Pancreas (tissue), 10 donors: ENCODE measurements at places on chromosomes 1 and 21. TPM values are rescaled to one million over a fixed set of nuclear protein-coding genes. Genes with fewer than 3 reads are reported as not detected.

DNA sequence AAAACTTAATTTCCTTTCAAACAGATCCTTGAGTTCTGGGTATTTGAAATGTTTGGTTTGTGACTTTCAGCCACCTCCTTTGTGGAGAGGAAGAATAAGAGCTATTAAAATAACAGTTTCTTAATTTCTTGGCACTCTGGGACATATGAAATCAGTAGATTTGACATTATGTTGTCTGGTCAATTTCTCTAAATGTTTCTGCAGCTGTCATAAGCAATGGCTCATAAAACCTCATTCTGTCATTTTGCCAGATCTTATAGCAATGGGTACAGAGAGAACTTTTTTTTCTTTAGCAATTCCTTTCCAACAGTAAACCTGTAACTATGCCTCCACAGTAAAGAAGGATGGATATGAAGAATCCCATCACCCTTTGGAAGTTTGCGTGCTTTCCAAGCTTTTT lies 52.6 kb downstream of the LAMC1 start:
- DNase-seq: no peak

DNA sequence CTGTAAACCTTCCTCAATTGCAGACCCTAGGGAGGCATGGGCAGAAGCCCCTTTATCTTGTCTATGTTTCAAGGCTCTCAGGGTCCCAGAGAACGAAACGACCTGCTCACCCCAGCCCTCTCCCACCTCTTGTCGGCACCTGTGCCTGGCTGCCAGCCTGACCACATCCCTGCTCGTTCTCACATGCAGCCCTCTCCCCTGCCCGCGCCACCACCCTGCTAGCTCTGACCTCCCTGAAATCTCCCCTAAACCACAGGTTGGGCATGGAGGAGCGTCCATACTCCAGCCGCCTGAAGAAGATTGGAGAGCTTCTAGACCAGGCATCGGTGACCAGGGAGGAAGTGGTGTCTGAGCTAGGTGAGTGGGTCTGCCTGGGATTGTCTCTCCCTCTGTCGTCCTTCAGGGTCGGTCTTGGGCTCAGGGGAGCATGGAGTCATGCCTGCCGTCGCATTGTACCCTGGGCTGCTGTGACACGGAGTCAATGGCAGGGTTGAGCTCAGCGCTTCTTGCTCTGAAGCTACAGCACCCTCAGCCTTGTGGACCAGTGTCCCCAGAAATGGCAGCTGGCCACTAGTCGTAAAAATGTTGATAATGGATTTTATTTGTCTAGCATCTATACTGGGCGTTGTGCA lies 3.6 kb downstream of the ADPRS start:
- no peak for DNase-seq

GRCh38 chr1:16073490-16074119 lies at the start of gene FAM131C:
Gene FAM131C (minus strand): TSS chr1:16073651. CDS start chr1:16073442, 209 bp downstream.
- peak; percentile 86 for DNase-seq

- no peak for DNase-seq
These were observed 36.4 kb downstream of the ZNF496 start for GRCh38 chr1:247295274-247295684.

- no peak for DNase-seq
These were observed 26.9 kb downstream of the UCK2 start for GRCh38 chr1:165854101-165854845.

GRCh38 chr1:154490317-154490716 lies 11.7 kb upstream of the TDRD10 start:
- no peak for DNase-seq

DNA sequence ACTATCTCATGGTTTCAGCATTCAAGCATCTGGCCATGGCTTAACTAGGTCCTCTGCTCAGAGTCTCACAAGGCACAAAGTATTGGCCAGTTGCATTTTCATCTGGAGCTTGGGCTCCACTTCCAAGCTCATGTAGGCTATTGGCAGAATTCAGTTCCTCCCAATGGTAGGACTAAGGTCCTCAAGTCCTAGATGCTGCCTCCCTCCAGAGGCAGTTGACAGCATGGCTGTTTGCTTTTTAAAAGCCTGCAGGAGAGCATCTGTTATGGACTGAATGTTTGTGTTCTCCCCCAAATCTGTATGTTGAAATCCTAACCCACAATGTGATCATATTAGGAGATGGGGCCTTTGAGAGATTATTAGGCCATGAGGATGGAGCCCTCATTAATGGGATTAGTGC lies 38.0 kb upstream of the HLX start:
- DNase-seq: no peak

- no peak for DNase-seq
These were observed 488.7 kb upstream of the USP24 start for GRCh38 chr1:55703726-55704363.

DNA sequence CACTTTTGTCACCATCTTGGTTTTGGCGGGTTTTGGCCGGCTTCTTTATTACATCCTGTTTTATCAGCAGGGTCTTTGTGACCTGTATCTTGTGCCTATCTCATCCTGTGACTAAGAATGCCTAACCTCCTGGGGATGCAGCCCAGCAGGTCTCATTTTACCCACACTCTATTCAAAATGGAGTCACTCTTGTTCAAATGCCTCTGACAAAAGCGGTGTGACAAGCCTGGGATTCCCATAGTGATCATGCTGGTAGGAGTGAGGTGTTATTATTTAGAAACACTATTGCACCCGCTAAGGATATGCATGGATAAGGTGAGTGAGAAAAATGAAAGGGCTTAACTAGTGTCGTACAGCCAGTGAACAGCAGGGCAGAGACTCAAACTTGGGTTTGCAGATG lies 111.7 kb upstream of the COA6 start:
- DNase-seq: no peak

GRCh38 chr1:52571783-52572182 lies 18.9 kb upstream of the TUT4 start:
- no peak for DNase-seq

GRCh38 chr1:199545780-199546179 lies 481.7 kb upstream of the NR5A2 start:
- no peak for DNase-seq

GRCh38 chr1:226268421-226269124 lies 40.4 kb downstream of the LIN9 start:
- DNase-seq: peak; percentile 13

DNA sequence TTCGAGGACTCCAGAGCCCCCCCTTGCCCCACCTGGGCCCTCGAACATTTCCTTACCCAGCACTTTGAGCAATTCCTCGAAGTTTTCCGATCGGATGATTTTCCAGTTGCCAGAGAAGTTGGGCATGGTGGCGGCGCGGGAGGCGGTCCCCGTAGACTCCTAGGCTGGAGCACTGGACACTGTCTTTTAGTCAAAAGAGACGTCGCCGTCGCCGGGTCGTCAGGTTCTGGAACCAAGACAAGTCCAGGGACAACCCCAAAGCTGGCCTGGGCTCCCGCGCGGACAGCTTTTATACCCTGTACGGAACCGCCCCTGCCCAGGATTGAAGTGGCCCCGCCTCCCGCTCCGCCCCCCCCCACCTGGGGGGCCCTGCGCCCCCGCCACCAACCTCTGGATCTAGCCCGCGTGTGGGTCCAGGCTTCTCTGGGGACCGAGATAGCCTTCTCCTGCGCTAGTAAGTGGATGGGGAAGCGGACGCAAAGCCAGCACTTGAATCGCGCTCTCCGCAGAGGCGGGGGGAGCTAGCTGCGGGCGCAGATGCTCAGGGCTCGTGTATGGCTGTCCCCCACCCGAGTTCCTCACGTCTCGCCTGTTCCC lies at the start of gene CRABP2:
Gene CRABP2, minus strand, starts transcription at position 263 of the 597 bp plus-strand sequence. Its CDS starts 137 bp downstream, at position 126.
- DNase-seq: peak; percentile 57

GRCh38 chr1:15213341-15213821 lies 33.6 kb upstream of the FHAD1 start:
- no peak for DNase-seq

DNA sequence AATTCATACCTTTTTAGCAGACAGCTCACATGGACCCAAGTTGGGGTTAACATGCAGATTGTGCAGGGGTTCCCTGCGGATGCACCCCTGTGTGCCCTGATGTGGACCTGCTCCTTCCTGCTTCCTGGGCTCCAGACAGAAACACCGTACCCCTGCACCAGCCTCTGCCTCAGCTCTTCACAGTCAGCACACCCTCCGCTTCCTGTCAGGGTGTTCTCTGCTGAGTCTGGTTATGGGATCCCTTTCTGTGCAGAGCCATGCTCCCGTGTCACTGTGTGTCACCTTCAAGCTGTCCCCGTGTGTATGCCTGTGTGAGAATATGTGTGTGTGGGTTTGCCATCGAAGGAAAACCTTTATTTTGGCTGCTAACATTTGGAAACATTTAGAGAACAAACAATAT lies 48.7 kb upstream of the KCNJ15 start:
- DNase-seq: no peak

GRCh38 chr1:20373286-20373685 lies 82.6 kb downstream of the VWA5B1 start:
- no peak for DNase-seq

DNA sequence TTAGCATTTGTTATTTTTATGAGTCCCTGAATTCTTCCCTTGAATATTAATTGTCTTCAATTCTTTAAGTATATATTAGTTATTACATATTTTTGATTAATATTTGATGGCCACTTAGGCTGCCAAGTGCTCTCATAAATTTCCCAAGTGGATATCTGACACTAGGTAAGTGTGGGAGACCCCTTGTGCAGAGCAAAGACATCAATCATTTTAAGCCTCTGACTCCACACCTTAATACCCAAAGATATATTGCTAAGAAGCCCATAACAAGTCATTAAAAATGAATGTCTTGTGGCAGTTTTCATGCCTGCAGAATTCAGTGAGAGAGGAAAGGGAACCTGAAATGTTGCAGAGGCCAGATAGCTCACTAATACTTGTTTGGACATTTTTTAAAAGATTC lies 58.4 kb upstream of the PROX1 start:
- no peak for DNase-seq

DNA sequence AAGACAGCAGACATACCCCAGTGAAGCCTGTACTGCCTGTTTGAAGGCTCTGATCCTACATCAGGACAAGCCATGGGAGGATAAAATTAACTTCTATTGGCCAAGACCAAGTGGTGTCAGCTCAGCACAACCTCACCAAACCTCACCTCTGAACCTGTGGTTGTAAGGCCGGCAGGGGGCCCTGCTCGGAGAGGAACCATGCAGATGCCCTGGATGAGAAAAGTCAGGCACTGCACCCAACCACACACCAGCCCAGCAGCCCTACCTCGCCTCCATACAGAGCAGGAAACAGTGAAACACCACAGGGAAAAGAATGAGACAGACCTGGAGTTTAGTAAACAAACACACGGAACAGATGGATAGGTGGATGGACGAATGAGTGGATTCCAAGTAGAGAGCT lies 70.0 kb upstream of the PAX7 start:
- peak; percentile 24 for DNase-seq

GRCh38 chr1:234398849-234399381 lies 25.7 kb downstream of the COA6 start:
- DNase-seq: no peak

- no peak for DNase-seq
These were observed 144.3 kb downstream of the DNM3 start for GRCh38 chr1:171985639-171986038.

DNA sequence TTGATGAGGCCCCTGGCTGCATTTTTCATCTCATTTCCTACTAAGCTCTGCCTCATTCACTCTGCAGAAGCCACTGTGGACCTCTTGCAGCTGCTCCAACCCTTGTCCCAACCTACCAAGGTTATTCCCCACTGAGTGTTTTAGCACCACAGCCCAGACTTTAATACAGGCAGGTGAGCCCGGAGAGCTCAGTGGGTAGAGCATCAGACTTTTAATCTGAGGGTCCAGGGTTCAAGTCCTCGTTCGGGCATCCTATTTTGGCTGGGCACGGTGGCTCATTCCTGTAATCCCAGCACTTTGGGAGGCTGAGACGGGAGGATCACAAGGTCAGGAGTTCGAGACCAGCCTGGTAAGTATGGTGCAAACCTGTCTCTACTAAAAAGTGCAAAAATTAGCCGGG lies 18.1 kb upstream of the BLACAT1 start:
- no peak for DNase-seq

- no peak for DNase-seq
These were observed 19.1 kb downstream of the KCNQ4 start for GRCh38 chr1:40802742-40803113.

DNA sequence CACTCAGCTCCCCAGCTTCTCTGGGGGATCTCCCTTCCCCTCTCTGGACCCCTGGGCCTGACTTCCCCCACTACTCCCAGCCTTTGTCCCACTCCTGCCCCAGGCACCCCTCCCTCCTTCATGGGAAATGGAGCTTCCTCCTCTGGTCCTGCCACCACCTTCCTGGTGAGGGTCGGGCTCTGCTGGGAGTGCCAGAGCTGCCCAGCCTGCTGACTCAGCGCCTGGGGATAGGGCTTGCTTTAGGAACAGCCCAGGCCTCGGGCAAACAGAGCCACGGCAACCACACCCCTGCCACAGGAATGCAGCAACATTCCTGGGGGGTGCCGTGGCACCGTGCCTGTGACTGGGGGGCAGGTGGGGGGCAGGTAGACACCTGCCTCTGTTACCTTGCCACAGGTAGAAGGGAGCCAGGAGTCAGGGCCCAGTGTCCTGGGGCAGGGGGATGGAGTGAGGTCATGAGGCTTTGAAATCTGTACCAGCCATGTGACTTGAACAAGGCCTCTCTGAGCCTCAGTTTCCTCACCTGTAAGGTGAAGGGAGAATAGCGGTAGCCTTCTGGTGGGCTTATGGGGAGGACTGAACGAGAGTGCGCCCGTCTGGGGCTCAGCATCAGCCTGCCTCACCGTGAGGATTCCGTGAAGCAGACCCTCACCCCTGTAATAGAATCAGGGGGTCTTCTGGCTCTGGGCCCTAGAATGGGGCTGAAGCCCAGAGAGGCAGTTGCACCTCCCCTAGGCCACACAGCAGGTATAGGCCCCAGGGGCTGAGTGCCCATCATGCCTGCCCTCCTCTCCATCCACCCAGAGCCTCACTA lies 17.8 kb upstream of the EPHA2 start:
- peak; percentile 54 for DNase-seq

DNA sequence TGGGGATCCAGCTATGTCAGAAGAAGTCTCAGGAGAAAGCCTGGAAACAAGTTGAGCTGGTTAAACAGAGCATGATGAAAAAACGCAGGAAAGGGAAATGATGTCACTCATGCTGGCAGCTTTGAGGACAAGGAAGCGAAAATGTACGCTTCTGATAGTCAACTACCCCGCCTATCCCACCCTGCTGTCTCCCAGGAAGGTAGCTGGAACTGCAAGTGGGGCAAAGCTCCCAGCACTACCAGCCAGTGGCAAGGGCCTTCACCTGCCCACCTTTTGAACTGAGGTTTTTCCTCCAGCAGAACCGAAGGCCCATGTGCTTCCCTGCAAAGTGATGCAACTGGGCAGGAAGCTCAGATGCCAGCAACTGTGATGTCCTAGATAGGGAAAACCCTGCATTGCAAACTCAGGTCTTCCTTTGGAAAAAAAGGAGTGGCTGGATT lies 6.3 kb upstream of the IL20 start:
- DNase-seq: no peak

GRCh38 chr1:231969076-231969475 lies 342.5 kb downstream of the DISC1 start:
- DNase-seq: no peak

Gene GBP3
- total RNA-seq: 4.0 TPM

Gene PEX19
- total RNA-seq: 15.0 TPM

Gene GREM2
- total RNA-seq: 0.58 TPM

Gene RFX5
- 5.6 TPM for total RNA-seq

Gene IL22RA1
- total RNA-seq: 103 TPM

Gene FNBP1L
- total RNA-seq: 32.4 TPM

Gene PADI1
- total RNA-seq: not detected

Gene RORC
- total RNA-seq: 22.0 TPM

Gene KIAA0319L
- 41.7 TPM for total RNA-seq

Gene RCAN1
- total RNA-seq: 16.1 TPM
